ENCODE measurements at places on chromosomes 6 and 20. TPM values are rescaled to one million over a fixed set of nuclear protein-coding genes. Genes with fewer than 3 reads are reported as not detected.
A peak's percentile ranks its signal among the peaks of the same experiment; 100 is the strongest.

- no peak for DNase-seq
These were observed 44.1 kb upstream of the AKIRIN2 start for GRCh38 chr6:87745966-87746721.

DNA sequence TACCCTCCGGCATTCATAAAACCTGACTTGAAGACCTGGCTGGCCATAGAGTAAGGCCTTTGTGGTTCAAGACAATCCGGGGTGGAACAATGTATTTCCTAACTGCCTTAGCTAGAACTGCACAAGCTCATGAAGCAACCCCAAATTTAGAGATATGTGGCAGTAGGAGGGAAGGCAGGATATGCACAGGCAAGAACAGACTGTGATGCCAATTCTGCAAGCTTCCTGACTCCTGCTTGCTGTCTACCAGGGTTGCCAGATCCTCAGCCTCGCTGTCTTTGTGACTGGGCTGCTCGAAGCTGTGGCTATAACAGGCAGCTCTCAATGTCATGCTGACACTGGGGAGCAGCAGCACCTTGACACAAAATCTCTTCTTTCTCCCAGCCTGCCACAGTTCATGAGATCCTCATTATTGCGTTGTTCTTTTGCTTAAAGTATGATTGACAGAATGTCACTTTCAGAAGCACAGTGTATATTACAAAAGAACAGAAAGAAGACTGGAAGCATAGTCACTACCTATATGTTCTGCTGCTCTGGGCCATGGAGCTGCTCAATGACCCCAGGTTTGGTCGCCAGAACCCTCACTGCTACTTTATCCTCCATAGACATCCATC lies 18.3 kb upstream of the SHLD1 start:
- peak; percentile 32 for DNase-seq

- DNase-seq: no peak
These were observed 1.7 kb upstream of the GMPR start for GRCh38 chr6:16236631-16237199.

DNA sequence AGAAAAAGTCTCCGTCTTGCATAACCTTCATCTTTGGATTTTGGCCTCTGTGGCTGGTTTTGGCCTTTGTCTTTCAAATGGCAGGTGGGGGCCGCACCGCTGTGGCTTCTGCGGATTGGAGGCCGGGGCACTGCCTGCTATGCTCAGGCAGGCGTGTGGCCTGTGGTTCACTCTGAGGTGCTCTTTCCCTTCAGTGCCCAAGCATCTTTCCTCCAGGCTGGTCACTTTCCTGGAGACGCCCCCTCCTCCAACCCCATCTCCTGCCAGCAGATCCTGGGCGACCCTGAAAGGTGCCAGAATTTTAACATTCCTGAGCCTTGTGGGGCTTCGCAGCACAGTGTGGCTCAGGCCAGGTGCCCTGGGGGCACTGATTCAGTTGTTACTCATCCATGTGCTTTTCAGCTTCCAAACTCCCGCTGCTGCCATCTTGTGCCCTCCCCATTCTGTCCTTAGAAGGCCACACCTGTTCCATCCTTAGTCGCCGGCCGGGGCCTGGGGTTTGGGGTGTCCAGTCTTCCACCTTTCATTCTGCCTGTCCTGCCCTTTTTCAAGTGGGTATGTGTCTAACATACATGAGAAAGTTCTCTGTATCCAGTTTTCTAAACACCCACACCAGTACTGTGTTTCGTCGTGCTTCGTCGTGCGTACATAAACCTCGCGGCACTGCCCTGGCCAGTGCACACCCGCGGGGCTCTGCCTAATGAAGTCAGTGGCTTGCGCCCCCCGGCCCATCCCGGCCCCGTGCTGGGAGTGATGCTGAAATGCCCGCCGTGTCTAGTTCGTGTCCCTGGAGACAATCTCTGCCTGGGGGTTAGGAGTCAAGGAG lies 12.1 kb downstream of the SS18L1 start:
- DNase-seq: no peak

DNA sequence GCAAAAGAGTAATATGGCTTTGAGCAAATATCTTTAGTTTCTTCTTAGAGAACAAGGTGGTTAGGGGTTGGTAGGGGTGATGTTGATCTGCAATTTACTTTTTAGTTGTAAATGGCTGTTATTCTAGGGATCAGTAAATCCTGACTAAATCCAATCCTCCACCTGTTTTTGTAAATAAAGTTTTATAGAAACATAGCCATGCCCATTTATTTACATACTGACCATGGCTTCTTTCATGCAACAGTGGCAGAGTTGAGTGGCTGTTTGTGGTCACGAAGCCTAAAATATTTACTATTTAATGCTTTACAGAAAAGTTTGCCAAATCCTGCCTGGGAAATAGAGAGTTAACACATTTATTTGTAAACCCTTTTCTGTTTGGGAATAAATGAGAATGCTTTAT lies 14.7 kb downstream of the HIVEP1 start:
- no peak for DNase-seq

DNA sequence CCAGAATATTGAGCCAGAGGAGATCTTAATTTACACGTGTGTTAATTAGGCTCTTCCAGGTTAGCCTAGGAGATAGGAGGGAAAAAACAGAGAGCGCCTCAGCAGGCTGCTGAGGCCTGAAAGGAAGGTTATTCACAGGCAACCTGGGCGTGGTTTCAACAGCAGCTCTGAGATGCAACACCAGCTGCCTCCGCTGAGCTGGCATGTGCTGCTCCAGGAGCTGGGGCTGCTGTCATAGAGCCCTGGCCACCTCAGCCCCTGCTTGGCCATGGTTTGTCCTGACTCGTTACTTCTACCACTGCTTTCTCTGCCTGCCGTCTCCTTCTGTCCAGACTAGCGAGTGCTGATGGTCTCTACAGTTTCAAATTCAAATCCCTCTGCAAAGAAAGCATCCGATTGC lies 32.4 kb upstream of the RPP40 start:
- DNase-seq: no peak

DNA sequence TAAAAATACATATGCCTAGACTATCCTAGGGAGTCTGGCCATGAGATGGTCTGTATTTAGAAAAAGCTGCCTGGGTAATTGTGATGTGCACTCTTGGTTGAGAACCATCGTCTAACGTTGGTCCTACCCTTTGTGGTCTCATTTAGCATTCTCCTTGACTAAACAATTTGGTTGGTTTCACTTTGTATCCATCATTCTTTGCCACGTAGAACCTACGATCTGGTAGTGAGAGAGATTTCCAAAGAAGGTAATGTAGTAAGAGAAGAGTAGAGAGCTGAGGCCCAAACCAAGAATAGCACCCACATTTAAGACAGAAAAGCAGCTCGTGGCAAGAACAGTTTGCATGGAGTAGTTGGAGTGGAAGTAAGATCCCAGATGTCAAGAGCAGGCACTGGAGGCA lies 219.8 kb downstream of the TMEM200A start:
- no peak for DNase-seq

GRCh38 chr6:130929036-130929678 lies 102.0 kb downstream of the SMLR1 start:
- DNase-seq: no peak

DNA sequence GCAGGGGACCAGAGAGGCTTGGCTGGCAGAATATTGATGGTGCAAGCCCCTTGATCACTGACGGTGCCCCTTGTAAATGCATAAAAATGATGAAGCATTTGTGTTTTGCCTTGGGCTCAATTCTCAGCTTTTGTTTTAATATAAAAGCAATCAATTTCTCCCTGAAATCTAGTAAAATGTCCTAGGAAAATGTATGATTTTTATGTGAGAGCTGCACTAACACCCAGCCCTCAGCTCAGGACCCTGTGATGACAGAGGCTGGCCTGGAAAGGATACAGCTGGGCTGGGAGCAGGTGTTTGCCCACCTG lies 84.7 kb upstream of the PHACTR3 start:
- no peak for DNase-seq

DNA sequence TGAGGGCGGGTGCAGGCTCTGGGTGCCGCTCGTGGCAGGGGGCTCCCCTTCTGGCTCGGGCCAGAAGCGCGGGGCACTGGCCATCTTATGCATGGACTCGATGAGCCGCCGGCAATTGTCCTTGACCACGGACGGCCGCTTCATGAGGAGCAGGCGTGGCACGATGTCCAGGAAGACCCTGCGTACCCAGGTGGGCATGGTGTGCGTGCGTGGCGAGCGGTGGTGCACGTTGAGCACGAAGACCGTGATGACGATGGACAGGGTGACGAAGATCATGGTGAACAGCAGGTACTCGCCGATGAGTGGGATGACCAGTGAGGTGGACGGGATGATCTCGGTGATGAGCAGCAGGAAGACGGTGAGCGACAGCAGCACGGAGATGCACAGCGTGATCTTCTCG lies 11.0 kb downstream of the CHRNA4 start:
- DNase-seq: no peak

DDAH2 gene
- total RNA-seq: 98.9 TPM

DNA sequence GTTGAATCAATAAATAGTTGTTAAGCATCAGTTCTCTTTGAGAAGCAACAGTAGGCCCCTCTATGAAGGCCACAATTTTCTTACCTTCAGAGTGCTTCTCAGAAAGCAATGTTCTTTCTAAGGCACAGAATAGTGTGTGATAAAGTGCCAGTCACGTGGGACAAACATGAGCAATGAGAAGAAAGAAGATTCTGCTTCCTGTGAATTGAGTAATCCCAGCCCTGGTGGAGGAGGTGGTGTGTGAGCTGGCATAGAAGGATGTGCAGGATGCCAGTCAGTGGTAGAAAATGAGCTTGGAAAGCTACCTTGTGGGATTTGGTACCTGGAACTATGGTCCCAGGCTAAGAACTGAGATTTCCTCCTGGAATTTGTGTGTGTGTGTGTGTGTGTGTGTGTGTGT lies 21.7 kb downstream of the KIZ start:
- no peak for DNase-seq

PTCHD4 gene
- total RNA-seq: 1.7 TPM

- DNase-seq: no peak
These were observed 166.0 kb upstream of the FAM83B start for GRCh38 chr6:54680531-54680930.

MAVS gene
- total RNA-seq: 46.8 TPM

- no peak for DNase-seq
These were observed 59.8 kb upstream of the DEK start for GRCh38 chr6:18323935-18324705.

DNA sequence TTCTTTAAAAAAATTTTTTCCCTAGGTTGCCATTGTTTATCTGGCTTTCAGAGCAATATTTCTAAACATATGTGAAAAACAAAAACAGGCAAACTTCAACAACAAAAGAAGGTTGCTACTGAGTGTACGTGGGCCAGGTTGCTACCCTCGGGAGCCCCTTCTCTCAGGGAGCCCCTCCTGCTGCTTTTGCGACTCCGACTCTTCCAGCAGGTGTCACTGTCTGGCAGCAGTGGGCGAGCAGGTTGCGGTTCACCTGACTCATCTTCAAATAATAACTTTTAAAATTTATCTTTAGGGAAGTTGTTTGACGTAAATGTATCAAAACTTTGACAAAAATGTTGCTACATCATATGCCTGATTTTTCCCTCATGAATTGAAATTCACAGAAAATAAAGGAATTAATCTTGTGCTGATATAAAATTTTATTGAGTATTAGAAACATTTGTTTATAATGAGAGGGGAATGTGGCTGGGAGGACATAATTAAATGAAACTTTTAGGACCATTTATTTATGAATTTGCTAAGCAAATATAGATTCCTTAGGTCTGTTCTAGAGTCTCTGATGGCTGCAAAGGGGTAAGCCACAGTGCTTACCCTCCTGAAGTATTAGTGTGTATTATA lies 138.8 kb downstream of the HIVEP1 start:
- peak; percentile 53 for DNase-seq

KCNK16 gene
- total RNA-seq: not detected

BPIFB2 gene
- total RNA-seq: not detected

GRCh38 chr20:19205981-19206396 lies 6.5 kb upstream of the SLC24A3 start:
- DNase-seq: peak; percentile 57

NOX3 gene
- total RNA-seq: not detected

- no peak for DNase-seq
These were observed 184.9 kb downstream of the EYA4 start for GRCh38 chr6:133426038-133426437.

- peak; percentile 44 for DNase-seq
These were observed 10.4 kb downstream of the CD40 start for GRCh38 chr20:46128310-46129151.

DNA sequence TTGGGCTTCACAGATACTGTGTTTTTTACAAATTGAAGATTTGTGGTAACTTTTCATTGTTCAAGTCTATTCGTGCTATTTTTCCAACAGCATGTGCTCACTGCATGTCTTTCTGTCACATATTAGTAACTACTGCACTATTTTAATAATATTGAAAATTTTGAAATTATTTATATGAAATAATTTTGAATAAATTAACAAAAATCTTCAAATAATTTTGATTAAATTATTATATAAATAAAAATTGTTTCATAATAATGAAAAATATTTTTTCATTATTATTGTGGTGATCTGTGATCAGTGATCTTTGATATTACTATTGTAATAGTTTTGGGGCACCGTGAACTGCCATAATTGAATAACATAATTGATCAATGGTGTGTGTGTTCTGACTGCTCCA lies 204.1 kb downstream of the OGFRL1 start:
- no peak for DNase-seq

GRCh38 chr20:21048841-21049273 lies 57.3 kb downstream of the LINC00237 start:
- DNase-seq: no peak

COL9A1 gene
- 0.22 TPM for total RNA-seq

DNA sequence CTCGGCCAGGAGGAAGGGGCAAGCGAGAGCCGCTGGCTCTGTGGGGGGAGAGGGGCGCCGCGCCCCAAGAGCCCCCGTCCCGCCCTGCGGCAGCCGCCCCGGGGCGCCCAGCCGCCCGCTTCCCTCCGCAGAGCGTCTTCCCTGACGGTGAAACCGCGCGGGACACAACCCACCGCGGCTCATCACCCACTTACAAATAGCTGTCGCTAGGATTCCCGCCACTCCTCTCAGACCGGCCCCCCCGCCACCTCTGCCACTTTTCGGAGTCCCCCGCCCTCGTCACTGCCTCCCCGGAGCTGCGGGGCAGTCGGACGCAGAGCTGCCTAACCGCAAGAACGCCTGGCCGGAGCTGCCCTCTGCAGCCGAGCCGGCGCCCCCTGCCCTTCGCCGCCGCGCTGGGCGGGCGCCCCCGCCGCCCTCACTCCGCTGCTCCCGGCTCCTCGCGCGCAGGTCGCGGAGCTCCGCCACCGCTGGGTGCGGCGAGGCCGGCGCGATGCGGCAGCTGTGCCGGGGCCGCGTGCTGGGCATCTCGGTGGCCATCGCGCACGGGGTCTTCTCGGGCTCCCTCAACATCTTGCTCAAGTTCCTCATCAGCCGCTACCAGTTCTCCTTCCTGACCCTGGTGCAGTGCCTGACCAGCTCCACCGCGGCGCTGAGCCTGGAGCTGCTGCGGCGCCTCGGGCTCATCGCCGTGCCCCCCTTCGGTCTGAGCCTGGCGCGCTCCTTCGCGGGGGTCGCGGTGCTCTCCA lies at the start of gene SLC35D3:
TSS of gene SLC35D3 (plus strand) at position 366 of the 749 bp plus-strand sequence. CDS start at position 494, 128 bp downstream.
- peak; percentile 49 for DNase-seq

BRD2 gene
- 184 TPM for total RNA-seq

All from kidney (tissue), 22 donors.